ENCODE measurements at places on chromosomes 5 and 9.

GRCh38 chr9:19145881-19146280 lies 18.6 kb upstream of the PLIN2 start:
- DNase-seq, result no peak

- no peak for DNase-seq
These were observed 1111.8 kb upstream of the ACO1 start for GRCh38 chr9:31272456-31273295.

- DNase-seq, result no peak
These were observed 11.9 kb upstream of the CACNA1B start for GRCh38 chr9:137865581-137866145.

- no peak for DNase-seq
These were observed 148.3 kb downstream of the RANBP17 start for GRCh38 chr5:171010086-171010485.

DNA sequence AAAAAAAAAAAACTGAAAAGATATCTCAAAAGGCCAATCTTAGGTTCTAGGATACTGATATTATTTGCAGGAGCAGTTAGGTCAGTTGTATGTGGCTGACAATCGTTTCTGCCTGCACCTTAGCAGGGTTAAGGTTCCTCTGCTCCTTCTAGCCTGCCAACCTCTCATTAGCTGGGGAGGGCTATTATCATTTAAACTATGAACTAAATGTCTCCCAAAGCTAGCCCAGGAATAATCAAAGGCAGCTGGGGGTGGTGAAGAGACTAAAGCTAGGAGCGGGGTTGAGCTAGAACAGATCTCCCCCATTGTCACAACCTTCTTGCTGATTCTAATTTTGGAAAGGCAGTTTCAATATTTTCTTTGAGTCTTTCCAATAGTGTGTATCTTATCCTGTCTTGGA lies 99.9 kb downstream of the ICE1 start:
- no peak for DNase-seq

GRCh38 chr5:37834542-37835379 lies 5.1 kb downstream of the GDNF start:
- DNase-seq, result no peak

GRCh38 chr5:159765135-159765433 lies 151.2 kb upstream of the ADRA1B start:
- DNase-seq, result no peak

DNA sequence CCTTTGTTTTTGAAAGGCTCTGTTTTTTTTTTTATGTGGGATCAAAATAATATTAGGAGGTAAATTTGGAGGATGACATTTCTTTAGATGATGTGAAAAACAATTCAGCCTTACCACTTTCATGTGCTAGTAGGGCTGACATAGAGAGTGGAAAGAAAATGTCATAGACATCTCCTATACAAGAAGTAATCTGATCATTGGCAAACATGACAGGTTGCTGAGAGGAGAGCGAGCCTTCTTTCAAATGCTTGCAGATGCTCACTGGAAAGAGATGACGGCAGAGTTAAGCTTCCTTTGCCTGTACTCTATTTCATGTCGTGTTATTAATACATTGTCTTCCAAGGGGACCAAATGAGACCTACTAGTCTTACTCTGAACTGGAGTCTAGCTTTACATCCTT lies 160.1 kb upstream of the DAP start:
- no peak for DNase-seq

GRCh38 chr5:141598391-141599345 lies 20.1 kb downstream of the DIAPH1 start:
- DNase-seq, result no peak

GRCh38 chr5:10583663-10584572 lies 20.0 kb downstream of the ANKRD33B start:
- no peak for DNase-seq

GRCh38 chr5:128796506-128796905 lies 168.8 kb upstream of the SLC27A6 start:
- no peak for DNase-seq

DNA sequence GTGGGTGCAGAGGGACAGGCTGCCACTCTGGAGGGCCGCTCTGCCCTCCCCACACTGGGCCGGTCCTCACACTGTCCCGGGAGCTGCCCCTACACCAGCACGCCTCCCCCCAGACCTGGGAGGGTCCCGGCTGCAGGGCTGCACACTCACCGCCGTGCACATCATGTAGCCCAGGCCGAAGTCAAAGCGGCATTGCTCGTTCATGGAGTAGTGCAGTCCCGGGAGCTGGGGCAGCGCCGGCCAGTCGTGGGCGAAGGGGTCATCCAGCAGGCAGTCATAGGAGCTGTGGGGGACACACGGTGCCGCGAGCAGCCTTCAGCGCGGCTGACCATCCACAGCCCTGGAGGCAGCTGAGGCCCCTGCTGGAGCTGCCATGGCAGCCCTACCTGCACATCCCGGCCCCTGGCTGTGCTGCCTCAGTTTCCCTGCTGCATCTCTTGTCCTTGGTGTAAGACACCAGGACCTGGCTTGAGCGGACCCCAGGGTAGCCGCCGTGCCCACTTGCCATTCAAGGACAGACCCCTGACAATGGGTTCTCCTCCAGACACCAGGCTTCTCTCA lies 93.2 kb downstream of the ZNF354C start:
- no peak for DNase-seq

GRCh38 chr5:142293486-142293885 lies 31.3 kb downstream of the SPRY4 start:
- no peak for DNase-seq

DNA sequence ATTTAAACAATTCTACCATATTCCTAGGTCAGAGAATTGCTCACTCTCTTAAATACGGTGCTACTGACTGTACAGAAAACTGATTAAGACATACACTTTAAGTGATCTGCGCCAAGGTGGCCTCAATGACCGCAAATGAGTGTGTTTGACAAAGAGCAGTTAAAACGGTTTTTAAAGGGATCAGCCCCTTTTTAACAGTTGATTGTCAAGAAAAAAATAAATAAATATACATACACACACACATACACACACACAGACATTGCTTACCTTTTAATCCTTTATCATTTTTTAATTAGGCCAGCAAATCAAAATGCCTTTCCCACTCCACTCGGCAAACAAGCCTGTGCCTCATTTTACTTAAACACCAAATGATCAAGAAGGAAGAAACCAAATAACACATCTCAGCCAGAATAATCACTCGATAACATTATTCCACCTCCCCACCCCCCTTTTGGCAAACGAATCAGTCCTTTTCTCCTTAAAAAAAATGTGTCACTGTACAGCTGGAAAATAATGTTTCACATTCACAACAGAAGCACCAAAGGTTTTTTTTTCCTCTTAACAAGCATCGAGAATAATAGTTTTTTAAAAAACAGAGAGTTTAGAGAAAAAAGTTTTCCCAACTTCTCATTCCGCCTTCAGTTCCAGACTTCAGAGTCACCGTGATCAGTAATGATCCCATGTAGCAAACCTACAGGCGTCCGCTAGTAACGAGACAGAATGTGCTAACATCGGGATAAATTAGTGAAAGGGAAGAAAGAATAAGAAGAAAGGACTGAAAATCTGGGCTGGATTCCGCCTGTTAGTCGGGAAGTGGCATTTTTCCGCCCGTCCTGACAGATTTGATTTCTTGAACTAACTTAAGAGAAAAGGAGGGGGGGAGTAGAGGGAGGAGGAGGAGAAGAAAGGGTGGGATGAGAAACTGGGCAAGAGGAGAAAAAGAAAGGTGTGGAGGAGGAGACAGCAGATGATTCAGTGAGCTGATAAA lies at the start of gene ZNF608:
ZNF608 (minus strand) TSS at position 712 of the 988 bp plus-strand sequence. CDS start 1,650 bp downstream, outside the sequence.
- no peak for DNase-seq

DNA sequence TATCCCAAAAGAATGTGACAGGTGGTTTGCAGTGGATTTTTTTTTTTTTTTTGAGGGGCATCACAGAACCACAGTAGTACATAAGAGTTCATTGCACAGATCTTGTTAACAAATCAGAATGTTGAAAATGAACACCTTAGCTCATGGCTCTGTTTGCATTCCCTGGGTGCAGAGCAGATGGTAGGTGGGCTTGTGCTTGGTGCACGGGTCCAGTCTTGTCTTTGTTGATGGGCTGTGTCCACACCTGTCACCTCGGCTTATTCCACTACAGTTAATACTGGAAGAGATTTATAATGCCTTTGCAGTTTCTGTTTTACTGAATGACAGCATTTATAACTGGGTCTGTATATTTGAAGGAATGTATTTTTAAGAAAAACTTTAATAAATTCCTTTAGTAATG lies 146.6 kb downstream of the KDM4C start:
- no peak for DNase-seq

DNA sequence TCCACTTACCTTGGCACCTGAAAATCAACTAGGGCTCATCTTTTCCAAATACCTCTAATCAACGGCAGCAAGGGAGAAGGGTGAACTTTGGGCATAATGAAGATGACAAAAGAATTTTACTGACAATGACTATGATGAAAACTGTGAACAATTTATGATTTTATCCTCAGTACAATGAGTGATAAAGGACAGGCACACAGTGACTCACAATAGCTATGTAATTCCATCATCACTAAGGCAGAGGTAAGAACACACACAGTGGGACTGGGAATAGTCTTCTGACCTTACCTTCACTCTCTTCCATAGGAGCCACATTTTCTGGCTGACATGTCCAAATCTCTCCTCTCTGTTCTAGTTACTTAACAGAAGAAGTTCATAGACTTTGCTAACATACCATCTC lies 26.1 kb upstream of the KCNV2 start:
- no peak for DNase-seq
